ENCODE measurements at places on chromosomes 1 and 21.
A peak's percentile ranks its signal among the peaks of the same experiment; 100 is the strongest.

- no peak for DNase-seq
These were observed 632.0 kb downstream of the SMYD3 start for GRCh38 chr1:245874942-245875580.

DNA sequence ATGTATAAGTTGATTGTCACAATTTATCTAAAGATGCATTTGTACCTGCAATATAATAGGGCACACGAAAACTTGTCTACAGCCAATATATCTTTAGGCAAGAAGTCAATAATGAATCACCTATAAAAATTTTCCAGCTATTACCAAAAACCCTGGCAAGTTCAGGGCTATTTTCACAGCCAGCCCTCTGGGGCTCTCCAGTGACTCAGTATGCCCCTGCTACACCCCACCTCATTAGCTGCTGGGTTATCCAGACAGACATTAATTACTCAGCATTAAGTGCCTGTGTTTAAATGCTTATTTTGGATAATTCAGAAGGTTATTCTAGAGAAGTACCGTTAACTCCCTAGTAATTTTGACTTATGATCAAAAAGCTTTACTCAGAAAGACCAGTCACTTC, 220.2 kb downstream of the TBX15 start:
- DNase-seq = no peak

DNA sequence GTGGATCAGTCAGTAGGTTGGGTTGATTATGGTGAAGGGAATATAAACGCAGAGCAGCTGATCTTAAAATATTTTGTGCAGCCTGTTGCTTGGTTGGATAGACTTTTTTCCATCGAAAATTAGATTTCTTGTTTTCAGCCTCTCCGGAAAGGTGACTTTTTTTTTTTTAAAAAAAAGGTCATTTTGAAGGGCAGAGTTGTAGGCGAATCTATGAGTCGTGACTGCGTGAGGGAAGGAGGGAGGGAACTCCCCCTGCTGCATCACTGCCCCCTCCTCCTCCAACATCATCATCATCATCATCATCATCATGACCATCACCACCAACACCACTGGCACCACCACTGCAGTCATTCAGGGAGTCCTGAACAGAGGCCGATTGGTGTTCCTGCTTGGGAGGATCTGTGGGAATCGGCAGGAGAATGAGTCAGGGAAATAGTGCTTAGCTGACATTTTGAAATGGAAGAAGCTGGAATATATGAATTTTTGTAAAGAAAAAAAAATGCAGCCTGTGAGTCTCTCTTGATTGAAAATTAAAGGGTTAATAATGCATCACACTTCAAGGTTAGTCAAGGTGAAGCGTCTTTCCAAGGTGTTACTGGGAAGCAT, 1.2 kb downstream of the ATP1B1 start:
- DNase-seq = no peak

DNA sequence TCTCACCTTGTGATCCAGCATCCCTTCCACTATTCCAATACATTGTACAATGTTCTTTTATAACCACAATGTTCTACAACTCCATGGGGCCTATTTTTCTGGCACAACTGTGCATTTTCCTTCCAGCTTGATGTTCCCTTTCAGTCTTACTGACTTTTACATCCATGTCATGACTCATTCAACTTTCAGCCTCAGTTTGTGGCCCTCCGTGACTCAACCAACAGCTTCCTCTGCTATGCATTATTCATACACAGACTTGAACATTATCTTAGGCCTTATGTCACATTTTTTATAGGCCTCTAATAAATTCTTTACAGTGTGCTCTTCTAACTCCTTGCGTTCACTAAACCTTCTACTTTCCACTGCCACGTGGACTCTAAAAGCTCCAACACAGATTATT, 119.4 kb upstream of the PRMT6 start:
- no peak for DNase-seq

DNA sequence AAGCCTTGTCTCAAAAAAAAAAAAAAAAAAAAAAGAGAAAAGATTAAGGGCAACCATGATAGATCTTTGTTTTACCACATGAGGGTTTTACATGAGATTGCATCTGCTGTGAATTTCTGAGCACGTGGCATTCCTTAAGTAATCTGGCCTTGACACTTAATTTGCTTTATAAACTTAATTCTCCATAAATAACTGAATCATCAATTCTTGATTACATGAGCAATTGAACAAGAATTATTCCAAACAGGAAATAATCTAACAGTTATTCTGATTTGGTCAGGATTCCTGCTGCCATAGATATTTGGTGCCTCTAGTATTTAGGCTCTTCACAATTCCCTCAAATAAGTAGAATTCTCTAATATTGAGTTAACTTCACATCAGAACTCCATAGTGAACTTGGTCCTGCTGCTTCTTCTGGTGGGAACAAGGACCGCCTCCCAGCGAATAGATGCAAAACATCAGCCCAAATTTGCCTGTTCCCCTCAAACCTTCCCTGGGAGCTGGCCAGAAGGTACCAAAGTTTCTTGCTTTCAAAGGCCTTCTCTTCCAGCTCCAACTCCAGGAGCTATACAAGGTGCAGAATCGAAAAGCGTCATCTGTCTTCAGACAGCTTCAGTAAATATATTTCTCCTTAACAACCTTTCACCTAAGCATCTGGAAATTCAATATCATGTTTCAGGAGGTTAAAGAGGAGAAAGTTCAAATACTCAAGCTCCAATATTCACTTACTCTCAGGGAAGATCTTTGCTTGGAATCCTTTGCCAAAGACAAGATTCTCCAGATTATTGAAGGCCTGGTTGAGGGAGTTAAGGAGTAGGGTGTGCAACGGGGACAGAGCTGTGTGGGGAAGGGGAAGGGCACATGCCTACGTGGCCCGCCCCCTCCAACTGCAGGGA, 1.0 kb downstream of the KRTCAP2 start:
- peak; percentile 8 for DNase-seq

- DNase-seq = no peak
These were observed 53.6 kb downstream of the FCRL5 start for GRCh38 chr1:157498736-157499090.

GRCh38 chr1:10863886-10864285, 67.4 kb upstream of the CASZ1 start:
- no peak for DNase-seq

DNA sequence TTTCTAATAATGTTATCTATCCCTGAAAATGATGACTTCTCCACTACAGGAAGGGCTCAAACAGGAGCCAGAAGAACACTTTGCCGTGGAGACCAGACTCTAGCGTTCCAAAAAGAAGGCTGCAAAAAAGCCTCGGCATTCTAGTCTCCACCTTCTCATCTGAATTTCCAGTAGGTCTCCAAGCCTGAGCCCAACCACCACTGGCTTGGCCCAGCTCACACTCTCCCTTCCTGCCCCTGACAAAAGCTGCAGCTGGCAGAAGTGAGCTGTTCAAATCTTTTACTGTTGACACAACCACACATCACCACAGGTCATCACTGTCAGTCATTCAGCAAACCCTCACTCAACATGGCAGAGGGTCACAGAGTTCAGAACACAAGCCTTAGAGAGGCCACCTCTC, 69.3 kb downstream of the CAMK2N1 start:
- DNase-seq = peak; percentile 15

- DNase-seq = no peak
These were observed 217.0 kb downstream of the S1PR1 start for GRCh38 chr1:101453844-101454243.

DNA sequence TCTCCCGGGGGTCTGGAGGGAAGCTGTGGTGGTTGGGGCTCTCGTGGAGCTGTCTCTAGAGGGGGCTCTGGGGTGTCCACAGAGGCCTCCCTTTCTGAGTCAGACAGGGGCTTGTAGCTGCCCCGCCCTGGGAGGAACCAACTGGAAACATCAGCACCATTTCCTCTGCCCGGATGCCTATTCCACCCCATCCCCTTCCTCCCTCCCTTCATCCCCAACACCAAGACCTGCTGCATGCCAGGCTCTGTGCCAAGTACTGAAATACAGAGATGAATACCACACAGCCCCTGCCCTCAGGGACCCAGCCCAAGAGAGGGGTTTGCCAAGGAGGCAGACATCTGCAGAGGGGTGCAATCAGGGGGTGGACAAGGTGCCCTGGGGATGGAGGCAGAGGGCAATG, 125.6 kb upstream of the ADAR start:
- no peak for DNase-seq

GRCh38 chr1:240101306-240101705, 9.6 kb downstream of the FMN2 start:
- DNase-seq = no peak

DNA sequence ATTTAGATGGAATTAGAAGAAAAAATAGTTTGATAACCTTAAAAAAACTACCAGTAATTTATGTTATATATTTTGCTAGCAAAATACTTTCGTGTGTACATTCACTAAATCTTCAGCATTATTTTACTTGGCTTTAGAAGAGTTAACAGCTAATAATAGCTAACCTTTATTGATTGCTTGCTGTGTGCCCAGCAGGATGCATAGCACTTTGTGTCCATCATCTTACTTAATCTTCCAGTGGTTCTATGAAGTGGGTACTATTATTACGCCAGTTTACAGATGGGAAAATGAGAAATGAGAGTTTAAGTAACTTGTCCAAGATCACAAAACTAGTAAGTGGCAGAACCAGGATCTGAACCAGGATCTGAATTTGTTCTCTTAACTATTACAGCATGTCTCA, 41.7 kb upstream of the GPR25 start:
- DNase-seq = no peak

- DNase-seq = no peak
These were observed 29.3 kb downstream of the MACO1 start for GRCh38 chr1:25460020-25460419.

DNA sequence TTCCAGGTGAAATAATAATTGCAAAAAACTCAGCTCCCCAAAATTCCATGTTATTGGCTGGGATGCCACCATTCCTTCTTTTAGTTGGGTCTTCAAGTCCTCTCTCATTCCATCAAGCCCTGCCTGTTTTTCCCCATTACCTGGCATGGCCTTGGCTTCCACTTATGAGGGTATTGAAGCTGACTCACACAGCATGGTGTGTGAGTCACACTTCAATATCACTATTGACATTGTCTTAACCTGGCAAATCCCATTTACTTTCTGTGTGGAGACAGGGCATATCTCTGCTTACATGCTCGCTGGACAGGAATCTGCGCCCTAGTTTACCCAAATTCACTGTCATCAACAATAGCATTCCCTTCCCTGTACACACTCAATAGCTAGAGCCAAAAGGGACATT, 1806.8 kb downstream of the BRINP3 start:
- no peak for DNase-seq

DNA sequence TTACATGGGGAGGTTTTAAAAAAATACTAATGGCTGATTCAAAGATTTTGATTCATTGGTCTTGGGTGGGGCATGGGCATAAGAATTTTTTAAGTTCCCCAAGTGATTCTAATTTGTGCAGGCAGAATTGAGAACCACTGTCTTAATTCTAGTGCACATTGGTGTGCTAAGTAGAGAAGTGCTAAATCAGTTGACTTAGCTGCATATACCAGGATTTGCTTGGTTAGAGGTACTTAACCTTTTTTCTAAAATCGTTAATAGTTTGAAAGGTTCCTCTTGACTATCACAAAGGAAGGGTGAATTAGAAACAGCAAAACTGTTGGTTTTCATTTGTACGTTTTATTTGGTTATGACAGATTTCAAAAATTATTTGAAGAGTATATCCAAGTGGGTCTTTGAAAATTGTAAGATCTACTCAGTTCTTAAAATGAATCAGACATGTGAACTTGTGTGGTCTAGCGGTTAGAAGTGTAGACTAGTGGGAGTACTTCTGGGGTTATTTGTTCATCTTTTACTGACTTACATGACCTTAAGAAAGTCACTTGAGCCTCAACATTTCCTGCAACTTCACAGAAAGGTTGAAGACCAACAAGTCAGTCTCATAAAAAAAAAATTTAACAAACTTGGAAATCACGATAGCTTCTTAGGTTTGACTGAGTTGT, 66.7 kb downstream of the RPAP2 start:
- DNase-seq = no peak

- DNase-seq = no peak
These were observed 101.9 kb downstream of the PRDM2 start for GRCh38 chr1:13801655-13802486.

GRCh38 chr1:17696417-17697301, 58.5 kb upstream of the ACTL8 start:
- peak; percentile 86 for DNase-seq

- DNase-seq = no peak
These were observed 15.8 kb downstream of the TP73 start for GRCh38 chr1:3668148-3668547.

DNA sequence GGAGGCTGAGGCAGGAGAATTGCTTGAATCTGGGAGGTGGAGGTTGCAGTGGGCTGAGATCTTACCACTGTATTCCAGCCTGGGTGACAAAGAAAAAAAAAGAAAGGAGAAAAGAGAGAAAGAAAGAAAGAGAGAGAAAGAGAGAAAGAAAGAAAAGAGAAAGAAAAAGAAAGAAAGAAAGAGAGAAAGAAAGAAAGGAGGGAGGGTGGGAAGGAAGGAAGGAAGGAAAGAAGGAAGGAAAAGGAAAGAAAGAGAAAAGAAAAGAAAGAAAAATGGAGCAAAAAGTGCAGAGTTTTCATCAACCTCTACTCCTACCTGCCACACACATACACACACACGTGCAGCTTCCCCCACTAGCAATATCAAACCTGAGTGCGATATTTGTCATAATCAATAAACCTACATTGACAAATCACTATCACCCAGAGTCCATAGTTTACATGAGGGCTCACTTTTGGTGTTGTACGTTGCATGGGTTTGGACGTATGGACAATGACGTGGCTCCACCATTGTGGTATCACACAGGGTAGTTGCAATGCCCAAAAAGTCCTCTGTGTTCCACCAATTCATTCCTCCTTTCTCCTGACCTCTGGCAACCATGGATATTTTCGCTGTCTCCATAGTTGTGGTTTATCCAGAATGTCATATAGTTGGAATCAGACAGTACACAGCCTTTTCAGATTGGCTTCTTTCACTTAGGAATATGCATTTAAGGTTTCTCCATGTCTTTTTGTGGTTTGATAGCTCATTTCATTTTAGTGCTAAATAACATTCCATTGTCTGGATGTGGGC, 36.5 kb downstream of the EVA1C start:
- no peak for DNase-seq

DNA sequence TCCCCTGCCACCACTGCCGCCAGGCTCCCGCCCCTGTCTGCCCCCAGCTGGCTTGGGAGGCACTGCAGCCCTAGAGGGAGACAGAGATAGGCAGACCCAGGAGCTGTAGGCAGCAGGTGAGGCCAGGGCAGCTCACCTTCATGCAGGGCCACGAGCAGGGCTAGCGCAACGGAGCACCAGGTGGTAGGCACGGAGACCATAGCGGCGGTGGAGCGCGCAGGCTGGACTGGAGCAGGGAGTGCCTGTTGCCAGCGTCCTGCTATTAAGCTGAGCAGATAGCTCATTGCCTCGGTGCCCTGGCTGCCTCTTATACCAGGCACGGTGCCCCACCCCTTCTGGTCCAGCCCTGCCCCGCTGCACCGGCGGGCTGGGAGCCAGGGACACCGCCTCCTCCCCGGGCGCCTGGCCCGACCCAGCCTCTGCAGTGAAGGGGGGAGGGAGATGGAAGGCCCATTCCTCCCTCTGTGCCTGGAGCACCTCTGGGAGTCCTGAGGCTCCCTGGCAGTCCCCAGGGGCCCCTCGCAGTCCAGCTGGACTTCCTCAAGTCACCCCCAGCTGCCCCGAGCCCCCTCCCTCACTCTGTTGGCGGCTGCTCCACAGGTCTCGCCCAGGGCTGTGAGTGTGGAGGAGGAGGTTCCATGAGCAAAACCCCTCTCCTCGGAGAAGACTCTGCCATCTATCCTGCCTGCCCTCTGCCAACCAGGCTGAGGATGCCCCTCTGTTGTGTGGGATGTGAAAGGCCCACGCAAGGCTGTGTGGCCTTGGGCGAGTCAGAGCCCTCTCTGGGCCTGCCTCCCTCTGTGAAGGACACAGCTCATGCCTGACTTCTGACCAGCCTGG, at the start of gene EDN2:
Gene EDN2, minus strand, starts transcription at position 282 of the 840 bp plus-strand sequence. Its CDS starts 82 bp downstream, at position 200.
- peak; percentile 89 for DNase-seq

- DNase-seq = no peak
These were observed 7.6 kb upstream of the AIM2 start for GRCh38 chr1:159084152-159084551.
